ENCODE measurements at places on chromosomes 11 and 22.

DNA sequence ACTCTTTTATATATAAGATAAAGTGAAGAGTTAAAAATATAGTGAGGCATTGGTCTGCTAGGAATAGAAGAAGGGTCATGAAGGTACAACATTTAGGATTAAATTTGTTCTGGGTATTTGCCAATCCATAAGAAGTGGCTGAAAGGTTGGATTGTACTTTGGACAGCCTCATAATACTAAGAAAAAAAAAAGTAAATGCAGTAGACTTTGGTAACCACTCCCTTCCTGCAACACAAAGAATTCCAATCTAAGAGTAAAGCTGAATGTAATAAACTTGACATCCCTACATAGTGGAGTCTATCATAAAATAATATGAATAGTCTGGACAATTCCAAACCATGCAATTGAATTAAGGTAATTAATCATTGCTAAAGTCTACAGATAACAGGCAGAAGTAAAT is 2294.4 kb downstream of the LRRC4C start:
- DNase-seq = no peak

DNA sequence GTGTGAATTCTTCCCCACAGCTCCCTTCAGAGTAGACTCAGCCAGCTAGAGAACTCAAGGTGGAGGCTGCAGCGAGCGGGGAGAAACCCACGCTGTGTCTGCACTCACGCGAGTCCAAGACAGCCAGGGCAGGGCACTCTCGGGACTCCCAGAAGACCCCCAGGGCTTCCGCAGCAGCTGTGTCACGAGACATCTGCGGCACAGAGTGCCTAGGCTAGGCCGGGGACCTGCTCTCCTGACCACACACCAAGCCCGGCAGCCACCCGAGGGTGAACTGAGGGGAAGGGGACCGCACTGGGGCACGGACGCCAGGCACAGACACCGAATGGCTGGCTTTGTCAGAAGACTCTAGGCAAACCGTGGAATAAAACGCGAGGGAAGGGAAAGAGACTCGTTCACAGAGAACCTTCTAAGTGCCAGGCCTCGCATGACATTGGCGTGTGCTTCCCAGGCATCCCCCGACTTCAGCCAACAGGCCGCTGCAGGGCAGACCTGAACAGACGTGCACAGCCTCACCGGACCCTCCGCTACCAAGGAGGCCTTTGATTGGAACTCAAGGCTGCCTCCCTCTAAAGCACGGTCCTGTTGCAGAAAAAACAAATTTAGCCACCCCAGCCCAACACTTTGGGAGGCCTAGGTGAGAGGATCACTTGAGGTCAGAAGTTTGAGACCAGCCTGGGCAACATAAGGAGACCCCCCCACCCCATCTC is 18.2 kb upstream of the MOB2 start:
- no peak for DNase-seq

- DNase-seq = no peak
Observed at GRCh38 chr11:1300121-1300520, 9.3 kb downstream of the TOLLIP start.

- DNase-seq = no peak
Observed at GRCh38 chr11:61946894-61947293, 3.3 kb upstream of the BEST1 start.

Data from inflammatory macrophage (primary cell).